ENCODE measurements at places on chromosomes 2 and 18. TPM values are rescaled to one million over a fixed set of nuclear protein-coding genes. Genes with fewer than 3 reads are reported as not detected.

Gene GPR75
- 1.9 TPM for polyA plus RNA-seq

Gene CREG2
- polyA plus RNA-seq = 0.85 TPM

Gene EPG5
- 19.5 TPM for polyA plus RNA-seq

Gene CRYGD
- not detected for polyA plus RNA-seq

Gene FOXI3
- polyA plus RNA-seq = 0.12 TPM

Gene TNS1
- 56.0 TPM for polyA plus RNA-seq

Gene ERBB4
- polyA plus RNA-seq = 60.8 TPM

Gene C2orf81
- 5.7 TPM for polyA plus RNA-seq

Gene PTGR3
- 44.5 TPM for polyA plus RNA-seq

DNA sequence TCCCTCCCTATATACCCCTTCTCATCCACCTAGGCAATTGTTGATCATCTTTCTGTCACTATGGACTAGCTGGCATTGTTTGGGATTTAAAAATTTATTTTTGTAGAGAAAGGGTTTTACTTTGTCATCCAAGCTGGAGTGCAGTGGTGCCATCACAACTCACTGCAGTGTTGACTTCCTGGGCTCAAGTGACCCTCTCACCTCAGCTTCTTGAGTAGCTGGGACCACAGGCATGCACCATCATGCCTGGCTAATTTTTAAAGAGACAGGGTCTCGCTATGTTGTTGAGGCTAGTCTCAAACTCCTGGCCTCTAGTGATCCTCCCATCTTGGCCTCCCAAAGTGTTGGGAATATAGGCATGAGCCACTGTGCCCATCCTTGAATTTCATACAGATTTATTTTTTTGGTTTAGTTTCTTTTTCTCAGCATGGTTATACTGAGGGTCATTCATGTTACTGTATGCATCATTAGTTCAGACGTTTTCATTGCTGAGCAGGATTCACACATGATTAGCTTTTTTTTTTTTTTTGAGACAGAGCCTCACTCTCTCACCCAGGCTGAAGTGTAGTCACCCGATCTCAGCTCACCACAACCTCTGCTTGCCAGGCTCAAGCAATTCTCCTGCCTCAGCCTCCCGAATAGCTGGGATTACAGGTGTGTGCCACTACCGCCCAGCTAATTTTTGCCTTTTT lies 8.6 kb upstream of the PCARE start:
- DNase-seq = no peak

DNA sequence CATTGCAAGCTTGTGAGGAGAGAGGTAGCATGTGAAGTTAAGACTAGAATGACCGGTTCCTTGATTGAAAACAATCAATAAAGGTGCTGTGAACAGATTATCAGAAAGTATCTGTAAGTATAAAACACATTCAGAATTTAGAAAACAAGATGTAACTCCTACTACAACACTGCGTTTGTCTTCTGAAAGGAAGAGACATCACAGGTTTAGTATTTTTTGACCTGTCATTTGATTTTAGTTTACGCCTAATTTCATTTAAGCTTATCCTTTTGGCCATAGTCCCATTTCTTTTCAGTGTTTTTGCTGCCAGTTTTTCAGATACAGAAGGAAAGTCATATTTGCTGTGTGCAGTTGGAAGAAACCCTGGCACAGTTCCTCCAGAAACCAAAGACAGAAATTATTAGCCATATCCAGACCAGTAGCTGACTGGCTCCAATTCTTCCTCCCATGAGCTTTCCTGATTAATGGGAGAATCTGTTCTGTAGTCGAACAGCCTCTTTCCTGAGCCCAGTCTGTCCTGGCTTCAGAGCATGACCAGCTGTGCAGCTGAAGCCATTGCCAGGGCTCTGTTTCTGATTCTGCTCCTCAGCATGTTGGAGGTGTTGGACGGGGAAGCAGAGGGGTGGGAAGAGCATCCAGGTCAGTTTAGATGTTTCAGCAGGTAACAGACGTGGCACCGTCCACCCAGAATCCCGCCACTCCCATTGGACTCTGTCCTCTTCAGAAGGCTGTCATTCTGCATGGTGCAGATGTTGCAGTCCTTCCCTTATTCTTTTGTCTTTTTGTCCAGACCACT lies 61.0 kb downstream of the CRIM1 start:
- no peak for DNase-seq

DNA sequence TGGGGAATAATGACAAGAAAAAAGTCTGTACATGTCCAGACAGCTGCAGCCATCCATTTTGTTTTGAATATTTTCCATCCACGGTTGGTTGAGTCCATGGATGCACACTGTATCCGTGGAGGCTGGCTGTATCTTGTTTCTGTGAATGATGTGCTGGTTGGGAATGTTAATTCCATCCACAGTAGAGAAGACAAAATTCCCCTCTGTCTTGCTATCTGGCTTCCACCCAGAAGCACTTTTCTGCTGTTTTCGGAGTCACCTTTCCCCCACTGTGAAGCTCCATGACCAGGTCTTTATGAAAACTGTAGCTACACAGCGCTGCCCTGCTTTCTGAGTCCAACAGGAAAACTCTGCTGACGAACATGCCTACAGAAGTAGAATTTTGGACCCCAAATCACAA lies 122.3 kb downstream of the HRH4 start:
- DNase-seq = no peak

GRCh38 chr2:238963161-238963970 lies 115.5 kb downstream of the TWIST2 start:
- no peak for DNase-seq

GRCh38 chr18:69727912-69728572 lies 219.6 kb downstream of the CD226 start:
- DNase-seq = no peak

DNA sequence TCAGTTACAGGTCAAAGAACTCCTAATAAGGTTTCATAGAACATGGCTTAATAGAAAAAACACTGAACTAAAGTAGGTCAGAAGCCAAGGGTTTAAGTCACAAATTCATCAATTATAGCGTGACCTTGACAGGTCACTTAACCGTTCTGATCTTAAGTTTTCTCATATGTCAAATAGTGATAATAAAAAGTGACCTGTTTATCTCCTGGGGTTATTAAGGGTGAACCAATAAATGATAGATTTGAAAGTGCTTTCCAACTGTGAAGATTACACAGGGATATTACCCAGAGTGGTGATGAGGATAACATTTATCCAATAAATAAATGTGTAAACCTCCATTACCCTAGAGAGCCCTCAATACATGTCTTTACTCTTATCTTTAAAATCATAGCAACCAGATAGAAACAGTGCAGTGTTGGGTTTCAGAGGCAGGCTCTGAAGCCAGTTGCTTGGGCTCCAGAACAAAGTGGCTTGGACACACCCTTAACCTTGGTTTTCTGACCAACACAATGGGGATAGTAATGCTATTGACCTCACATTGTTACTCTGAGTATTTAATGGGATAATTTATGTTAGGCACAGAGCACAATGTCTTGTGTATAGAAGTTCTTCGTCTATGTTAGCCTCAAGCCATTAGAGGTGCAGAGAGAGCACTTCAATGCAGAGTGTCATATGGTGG lies 48.6 kb downstream of the KLHL14 start:
- no peak for DNase-seq

DNA sequence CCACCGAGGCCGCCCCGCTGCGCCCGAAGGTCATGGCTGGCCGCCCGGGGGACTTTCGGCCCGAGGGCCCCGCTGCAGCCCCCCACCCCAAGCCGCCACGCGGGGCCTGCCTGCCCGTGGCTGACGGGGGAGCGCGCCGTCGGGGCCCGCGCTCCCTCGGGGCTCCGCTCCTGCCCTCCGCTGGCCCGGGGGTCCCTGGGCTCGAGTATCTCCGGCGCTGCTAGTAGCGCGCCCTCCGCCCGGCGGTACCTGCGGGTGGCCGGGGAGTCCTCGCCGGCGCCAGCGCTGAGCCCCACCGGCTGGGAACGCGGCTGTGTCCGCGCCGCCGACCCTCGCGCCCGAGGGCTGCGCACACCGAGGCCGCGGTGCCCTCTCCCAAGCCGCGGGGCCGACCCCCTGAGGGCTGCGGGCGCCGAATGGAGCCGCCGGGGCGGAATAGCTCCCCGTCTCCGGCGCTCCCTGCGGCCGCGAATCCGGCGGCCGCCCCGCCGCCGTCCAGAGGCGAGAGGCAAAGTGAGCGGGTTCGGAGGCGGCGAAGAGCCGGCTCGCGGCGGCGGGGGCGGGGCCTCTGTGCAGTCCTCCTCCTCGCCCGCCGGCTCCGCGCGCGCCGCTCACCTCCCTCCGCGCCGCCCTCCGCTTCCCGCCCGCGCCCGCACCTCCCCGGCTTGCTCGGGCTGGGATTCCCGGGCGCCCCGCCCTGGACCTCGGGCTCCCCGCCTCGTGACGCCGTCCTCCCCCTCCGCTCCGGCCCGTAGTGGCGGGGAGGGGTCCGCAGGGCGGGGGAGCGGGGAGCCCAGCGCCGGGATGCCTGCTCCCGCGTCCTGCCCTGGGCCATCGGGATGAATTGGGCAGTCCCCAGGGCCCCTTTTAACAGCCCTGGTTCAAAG lies at the start of gene KCNG3:
Gene KCNG3, minus strand, starts transcription at position 515 of the 887 bp plus-strand sequence. Its CDS starts 481 bp downstream, at position 34.
- no peak for DNase-seq

GRCh38 chr2:238097201-238097987 lies 2.7 kb upstream of the ESPNL start:
- no peak for DNase-seq

DNA sequence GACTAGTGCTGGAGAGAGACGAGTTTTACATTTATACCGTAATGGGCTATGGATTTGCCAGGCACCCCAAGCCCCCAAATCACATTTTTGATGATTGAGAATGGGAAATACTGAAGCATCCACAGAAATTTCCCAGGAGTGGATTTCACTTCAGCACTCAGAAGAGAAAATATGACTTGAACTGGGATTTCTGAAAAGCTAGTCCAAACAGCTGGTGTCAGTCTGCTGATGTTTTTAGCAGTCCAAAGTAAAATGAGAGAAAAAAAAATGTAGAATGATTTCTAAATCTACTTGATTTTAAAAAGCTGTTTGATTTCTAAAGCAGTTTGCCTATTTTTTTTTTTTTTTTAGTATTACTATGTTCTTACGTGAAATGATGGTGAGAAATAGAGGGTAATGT lies 105.0 kb downstream of the PLEKHM3 start:
- DNase-seq = no peak

- DNase-seq = no peak
Measured at GRCh38 chr2:216916956-216917650, 57.2 kb upstream of the TNP1 start.

DNA sequence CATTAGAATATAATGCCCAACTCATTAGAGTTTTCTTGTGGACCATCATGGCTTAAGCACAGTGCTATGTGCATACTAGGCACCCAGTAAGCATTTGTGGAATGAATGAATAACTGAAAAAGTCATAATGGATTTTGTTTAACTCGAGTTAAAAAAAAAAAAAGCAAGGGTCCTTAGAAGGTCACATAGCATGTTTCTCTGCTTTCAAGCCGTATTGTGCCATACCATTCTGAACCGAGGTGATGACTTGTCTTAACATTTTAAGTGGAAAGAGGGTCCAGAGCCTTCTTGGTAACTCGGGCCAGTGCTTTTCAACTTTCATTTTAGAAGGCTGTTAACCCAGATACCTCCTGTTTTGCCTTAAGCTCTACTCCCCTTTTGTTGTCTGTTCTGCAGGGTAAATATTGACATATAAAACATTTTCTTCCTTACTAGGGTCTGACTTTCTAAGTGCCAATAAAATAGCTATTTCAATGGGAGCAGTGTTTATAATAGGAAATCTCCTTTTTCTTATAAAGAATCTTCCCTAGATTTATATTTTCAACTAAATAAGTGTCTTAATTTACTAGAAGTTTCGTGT lies 787 bp upstream of the ADGRF3 start:
- no peak for DNase-seq

DNA sequence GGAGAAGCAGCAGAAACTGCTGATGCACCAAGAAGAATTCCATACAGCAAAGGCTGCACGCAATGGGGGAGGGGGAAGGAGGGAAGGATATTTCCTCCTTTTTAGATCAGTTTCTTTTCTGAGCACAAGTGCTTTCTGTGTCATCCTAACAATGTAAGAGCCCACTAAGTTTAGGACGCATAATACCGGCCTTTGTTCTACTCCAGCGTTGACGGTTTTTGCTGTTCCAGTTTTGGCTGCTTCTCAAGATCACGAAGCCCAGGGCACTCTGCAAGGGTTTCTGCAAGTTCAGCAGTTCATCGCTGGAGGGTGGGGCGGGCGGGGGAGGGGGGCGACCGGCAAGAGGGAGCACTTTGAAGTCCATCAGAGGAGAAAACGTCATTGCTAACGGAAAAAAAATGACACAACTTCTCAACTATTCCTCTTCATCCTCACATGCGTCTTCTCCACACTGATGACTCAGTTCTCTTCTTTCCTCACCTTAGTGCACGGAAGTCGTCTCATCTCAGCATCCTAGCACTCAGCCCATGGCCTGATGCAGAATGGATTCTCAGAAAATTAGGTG lies 8.7 kb downstream of the FAM178B start:
- no peak for DNase-seq

- no peak for DNase-seq
Measured at GRCh38 chr2:2870106-2870505, 507.5 kb downstream of the EIPR1 start.

- no peak for DNase-seq
Measured at GRCh38 chr2:99726691-99727090, 236.9 kb upstream of the REV1 start.

DNA sequence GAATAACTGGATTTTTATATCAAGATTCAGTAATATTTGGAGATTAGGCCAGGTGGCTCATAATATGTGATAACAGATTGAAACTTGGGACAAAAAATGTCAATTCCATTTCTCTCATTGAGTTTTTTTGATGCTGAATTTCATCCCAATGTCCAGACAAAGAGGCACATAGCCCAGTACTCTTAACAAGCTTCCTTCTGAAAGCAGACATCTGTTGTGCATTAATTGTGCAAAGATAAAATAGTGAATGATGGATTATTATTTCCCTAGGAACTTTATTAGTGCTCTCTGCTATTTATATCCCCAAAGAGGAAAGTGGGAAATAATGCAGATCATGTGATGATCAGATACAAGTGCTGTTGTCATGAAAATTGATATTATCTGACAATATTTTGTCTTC lies 234.1 kb downstream of the CCDC102B start:
- DNase-seq = no peak

- DNase-seq = no peak
Measured at GRCh38 chr2:188776634-188777033, 197.5 kb upstream of the COL3A1 start.

DNA sequence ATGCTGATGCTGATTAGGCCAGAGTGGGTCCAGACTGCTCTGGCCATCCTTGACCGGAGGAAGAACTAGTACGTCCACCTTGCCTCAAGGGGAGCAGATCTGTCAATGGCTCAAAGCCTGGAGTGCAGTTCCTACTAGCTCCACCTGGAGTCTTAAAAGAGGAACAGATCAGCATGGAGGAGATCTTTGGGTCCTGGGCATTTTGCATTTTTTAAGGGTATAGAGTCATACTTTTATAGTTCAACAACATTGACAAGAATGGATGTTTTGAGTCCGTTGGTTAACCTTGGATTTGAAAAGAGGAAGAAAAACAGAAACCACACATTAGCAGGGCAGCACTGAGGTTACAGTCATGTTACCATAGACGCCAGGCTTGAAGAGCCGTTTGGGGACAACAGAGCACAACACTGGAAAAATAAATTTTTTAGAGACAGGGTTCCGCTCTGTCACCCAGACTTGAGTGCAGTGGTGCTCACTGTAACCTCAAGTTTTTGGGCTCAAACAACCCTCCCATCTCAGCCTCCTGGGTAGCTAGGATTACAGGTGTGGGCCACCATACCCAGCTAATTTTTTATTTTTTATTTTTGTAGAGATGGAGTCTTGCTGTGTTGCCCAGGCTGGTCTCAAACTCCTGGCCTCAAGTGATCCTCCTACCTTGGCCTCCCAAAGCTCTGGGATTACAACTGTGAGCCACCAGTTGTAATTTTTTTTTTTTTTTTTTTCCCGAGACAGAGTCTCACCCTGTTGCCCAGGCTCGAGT lies 78.5 kb downstream of the PRKCE start:
- no peak for DNase-seq

All from right renal cortex interstitium (tissue), 3 donors.